ENCODE measurements at places on chromosomes 4 and X.
A peak's percentile ranks its signal among the peaks of the same experiment; 100 is the strongest.

GRCh38 chr4:185933078-185933581 is 121.1 kb upstream of the SORBS2 start:
- DNase-seq = no peak

DNA sequence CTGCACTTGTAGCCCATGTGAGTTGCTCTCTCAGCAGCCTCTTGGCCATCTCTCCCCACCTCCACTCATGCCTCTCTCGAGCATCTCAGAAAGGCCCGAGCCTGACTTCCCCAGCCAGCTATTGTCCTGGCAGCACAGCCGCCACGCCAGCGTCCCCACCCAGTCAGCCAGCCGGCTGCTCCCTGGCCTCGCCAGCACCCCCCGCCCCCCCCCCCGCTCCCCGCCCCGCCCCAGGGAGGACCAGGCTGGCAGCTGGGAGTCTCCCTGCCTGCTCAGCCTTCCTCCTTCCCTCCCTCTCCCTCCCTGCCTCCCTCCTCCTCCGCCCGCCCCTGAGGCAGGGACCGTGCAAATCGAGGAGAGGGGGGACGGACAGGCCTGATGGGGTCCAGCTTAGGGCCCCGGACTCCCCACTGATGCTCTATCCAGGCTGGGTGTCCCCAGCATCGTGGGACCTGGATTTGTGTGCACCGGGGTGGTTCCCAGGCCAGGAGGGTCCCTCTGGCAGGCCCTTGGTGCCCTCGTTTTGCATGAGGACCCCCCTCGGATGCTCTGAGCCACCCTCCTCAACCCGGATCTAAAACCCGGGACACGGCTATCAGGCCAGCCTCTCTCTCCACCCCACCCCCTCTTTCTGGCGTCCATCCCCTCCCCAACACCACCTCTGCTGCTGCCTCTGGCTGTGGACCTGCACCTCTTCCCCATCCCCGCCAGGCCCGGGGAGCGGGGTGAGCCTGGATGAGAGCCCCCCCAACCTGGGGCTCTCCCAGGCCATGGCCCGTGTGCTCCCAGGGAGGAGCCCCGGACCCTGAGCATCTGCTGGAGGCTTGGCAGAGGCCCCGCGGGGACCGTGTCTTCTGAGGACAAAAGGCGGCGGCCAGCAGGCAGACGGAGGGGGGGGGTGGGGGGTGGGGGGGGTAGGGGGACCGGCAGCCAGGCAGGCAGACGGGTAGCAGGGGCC is at the start of gene GPR173:
Gene GPR173 (plus strand): TSS at position 621 of the 958 bp plus-strand sequence. CDS start 27,833 bp downstream, outside the sequence.
- DNase-seq = no peak

GRCh38 chr4:17494258-17495190 is 17.4 kb downstream of the QDPR start:
- no peak for DNase-seq

DNA sequence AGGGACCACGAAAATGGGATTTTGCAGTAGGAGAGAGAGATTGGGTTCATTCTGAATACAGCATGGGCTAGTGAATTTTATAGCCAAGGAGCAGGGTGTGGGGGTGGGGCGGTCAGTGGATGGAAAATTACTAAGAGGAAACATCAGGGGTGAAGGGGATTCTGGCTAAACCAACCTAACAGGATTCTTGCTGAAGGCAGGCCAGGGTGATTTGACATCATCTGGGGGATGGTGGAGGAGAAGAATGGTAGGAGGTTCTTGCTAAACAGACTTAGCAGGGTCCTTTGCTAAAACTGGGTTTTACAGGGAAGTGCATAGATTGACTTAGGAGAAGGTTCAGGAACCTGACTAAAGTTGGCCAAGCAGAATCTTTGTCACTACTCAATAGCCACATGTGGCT is 91.9 kb downstream of the DNAAF6 start:
- no peak for DNase-seq

GRCh38 chrX:14948691-14949090 is 75.5 kb downstream of the MOSPD2 start:
- DNase-seq = no peak

DNA sequence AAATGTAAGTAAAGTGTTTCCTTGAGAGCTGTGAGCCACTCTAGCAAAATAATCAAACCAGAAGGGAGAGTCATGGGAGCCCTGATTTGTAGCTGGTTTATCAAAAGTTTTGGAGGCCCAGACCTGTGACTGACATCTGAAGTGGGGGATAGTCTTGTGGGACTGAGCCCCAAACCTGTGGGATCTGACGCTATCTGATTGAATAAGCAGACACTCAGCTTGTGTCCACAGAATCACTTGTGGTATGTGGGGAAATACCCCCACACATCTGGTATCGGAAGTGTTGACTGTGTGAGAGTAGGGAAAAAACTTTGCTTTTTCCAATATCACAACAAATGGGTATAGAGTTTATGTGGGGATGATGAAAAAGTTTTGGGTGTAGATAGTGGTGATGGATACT is 35.4 kb downstream of the FUNDC1 start:
- no peak for DNase-seq

DNA sequence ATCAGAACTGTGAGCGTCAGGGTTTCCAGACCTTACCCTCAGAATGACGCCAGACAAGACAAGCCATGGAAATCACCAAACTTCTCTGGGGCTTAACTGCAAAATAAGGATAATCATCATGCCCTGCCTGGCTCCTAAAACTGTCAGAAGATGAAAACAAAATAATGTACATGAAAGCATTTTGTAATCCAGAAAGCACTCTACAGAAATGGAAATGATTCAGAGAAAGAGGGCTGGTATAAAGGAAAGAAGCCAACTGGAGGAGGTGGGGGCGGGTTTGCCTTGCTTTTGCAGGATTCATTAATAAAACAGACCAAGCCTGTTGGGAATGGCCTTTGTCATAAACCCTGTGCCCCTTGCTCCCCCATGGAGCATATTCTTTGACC is 47.3 kb downstream of the SEPSECS start:
- peak; percentile 2 for DNase-seq

- no peak for DNase-seq
These were observed 37.6 kb downstream of the SLC7A11 start for GRCh38 chr4:138204507-138204906.

- DNase-seq = no peak
These were observed 317.1 kb upstream of the FTHL17 start for GRCh38 chrX:31388946-31389345.

DNA sequence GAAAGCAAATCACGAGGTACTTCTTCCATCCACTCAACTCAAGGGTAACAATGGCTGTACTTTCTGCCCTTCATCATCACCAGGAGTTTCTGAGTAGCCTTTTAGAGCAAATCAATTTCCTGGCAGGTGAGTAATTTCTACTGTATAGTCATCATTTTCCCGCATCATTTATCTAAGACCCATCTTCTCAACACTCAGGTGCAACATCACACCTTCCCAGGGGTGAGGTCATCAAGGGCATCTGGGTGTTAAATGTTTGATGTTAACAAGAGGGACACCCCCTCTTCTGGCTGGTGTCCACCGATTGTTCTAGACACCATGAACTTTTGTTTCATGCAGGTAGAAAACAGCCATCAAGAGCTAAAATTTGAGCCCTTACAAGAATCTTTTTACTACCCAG is 313.4 kb upstream of the MAGEB2 start:
- DNase-seq = no peak

- DNase-seq = no peak
These were observed 93.0 kb downstream of the CORIN start for GRCh38 chr4:47744843-47745382.

DNA sequence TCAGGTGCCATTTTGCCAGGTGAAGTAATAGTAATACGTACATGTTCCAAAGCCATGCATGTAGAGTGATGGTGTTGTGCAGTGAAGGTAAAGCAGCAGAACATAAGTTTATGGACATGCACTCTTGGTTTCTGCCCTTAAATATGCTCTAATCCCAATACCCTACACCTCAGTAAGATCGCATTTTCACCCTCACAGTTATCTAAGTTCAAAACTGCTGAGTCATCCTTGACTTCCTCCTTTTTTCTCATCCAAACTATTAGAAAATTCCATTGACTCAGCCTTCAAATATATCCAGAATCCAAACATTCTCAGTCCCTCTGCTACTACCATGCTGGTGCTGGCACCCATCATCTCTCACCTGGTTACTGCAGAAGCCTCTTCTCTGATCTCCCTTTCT is 652.9 kb upstream of the IGFBP7 start:
- no peak for DNase-seq

GRCh38 chr4:90845777-90846176 is 718.6 kb downstream of the CCSER1 start:
- DNase-seq = no peak

DNA sequence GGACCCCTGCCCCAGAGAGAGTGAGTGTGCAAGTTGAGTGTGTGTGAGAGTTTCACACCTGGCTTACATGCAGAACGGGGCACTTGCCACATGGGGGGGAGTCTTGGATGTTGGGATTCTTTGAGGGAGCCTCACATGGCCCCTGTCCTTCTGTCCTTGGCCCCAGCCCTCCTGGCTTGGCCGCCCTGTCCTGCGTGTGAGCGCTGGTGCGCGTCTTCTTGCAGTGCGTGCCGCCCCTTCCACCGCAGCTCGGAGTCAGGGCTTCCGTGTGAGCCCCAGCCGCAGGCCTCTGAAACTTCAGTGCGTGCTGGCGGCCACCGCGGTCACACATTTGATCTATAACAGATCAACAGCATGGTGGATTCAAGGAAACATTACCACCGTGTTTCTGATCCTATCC is 30.1 kb upstream of the HGFAC start:
- no peak for DNase-seq

DNA sequence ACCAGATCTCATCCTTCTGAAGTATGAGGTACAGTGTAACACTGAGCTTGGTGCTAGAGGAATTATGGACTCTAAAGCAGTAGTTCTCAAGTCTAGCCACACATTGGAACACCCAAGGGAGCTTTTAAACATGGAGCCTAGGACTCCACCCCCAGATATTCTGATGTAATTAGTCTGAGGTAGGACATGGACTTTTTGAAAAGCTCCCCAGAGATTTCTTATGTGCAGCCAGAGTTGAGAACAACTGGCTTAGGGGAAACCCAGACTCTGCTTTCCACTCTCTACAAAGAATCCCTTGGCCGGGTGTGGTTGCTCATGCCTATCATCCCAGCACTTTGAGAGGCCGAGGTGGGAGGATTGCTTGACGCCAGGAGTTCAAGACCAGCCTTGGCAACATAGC is 11.6 kb upstream of the GDPD2 start:
- DNase-seq = no peak

DNA sequence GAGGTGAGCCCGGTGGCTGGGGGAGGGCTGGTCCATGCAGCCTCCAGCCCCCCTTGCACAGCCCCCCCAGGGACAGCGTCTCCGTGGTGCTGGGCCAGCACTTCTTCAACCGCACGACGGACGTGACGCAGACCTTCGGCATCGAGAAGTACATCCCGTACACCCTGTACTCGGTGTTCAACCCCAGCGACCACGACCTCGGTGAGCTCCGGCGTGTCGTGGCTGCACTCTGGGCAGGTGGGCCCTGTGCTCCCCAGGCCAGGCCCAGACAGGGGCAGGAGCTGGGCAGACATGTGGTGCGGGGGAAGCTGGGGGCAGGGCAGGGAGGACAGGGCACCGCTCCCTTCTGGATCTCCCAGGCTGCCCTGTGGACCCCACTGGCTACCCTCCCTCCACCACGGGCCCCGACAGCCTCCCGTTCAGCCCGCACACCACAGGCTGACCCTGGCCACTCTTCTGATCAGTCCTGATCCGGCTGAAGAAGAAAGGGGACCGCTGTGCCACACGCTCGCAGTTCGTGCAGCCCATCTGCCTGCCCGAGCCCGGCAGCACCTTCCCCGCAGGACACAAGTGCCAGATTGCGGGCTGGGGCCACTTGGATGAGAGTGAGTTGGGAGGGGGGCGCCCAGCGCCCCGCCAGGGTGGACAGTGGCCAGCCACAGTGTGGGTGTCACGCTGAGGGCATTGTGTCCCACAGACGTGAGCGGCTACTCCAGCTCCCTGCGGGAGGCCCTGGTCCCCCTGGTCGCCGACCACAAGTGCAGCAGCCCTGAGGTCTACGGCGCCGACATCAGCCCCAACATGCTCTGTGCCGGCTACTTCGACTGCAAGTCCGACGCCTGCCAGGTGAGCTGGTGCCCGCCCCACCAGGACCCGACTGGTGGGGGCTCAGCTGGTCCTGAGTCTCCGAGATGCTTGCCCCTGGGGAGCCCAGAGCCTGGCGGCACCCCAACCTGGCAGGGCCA is 5.9 kb downstream of the HGFAC start:
- no peak for DNase-seq

DNA sequence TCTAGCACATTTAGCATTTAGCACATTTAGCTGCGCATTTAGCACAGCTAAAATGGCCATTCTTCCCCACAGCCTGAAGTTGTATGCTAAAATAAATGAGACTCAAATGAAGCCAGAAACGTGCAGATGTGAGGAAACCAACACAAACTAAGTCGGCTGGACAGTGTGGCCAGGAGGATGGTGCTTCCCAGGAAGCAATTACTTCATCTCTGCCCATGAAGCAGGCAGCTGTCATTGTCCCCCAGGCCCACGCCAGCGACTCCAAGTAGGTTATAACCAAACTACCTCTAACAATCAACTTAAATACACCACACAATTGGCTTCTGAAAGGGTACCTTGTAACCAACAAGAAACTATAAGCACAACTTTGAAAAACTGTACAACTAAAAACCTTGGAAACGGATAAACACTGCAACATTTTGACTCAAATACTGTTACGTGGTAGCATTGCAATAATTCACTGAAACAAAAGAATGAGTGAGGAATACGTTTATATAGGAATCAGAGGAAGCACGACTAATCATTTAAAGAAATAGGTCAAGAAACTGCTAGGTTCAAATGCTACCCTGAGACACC is 39.2 kb downstream of the AFAP1 start:
- no peak for DNase-seq

GRCh38 chr4:8579526-8580320 is 469 bp upstream of the GPR78 start:
- DNase-seq = no peak

DNA sequence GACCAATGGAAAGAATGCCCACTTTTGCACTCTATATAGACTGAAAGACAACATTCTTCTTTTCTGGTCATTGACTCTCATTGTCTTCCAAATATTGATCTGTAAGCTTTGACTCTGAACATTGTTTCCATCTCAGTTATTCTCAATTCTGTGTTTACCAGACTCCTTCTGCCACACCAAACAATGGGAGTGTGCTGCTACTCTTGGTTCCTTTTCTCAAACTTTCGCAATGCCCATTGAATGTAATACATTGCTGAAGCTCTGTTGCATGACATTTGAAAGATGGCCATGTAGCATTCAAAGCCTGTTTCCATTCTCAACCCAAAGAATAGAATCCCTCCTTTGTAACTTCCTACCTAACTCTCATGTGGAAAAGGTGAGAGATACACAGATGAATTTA is 136.2 kb downstream of the BTC start:
- DNase-seq = no peak

- no peak for DNase-seq
These were observed 32.9 kb upstream of the PDGFC start for GRCh38 chr4:157004279-157005161.

DNA sequence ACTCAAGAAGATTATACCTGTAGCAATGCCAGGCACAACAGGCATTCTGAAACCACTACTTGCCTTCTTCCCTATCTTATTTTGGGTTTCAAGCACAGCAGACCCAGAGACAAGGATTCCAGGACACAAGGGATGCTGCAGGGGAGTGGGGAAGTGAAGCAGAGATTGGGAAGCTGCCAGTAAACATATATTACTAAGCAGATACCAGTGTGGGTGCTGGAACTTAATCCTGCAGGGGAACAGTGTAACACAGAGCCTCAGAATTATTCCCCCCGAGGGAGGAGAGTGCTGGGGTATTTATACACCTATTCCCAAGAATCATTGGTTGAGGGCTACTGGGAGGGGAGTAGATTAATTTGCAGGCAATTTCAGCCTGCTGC is 33.3 kb upstream of the MAML3 start:
- DNase-seq = no peak

GRCh38 chr4:3644849-3645627 is 112.8 kb upstream of the LRPAP1 start:
- DNase-seq = no peak
